Motor neuron (in vitro differentiated cells): ENCODE measurements at places on chromosomes 11 and 22. TPM values are rescaled to one million over a fixed set of nuclear protein-coding genes. Genes with fewer than 3 reads are reported as not detected.

GRCh38 chr11:113577356-113578032 is 102.3 kb upstream of the DRD2 start:
- ATAC-seq: no peak

- ATAC-seq: no peak
Observed at GRCh38 chr11:19834771-19835170, 122.1 kb downstream of the NAV2 start.

DNA sequence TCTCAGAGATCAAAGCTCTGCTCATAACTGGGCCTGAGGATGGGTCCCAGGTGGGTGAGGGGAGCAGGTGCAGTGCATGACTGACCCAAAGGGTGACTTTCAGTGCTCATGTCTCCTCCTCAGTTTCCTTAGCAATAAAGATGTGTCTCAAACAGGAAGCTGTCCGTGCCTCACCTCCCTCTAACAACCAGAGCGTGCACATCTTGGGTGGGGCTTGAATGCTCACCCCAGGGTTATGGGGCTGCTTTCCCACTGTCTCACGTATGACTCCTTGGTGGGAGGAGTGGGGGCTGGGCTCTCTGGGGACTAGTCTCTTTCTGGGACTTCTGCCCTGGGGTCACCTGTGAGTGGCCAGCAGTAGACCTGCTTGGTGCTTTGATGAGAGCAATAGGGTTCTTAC is 53.9 kb upstream of the PHOX2A start:
- no peak for ATAC-seq

DNA sequence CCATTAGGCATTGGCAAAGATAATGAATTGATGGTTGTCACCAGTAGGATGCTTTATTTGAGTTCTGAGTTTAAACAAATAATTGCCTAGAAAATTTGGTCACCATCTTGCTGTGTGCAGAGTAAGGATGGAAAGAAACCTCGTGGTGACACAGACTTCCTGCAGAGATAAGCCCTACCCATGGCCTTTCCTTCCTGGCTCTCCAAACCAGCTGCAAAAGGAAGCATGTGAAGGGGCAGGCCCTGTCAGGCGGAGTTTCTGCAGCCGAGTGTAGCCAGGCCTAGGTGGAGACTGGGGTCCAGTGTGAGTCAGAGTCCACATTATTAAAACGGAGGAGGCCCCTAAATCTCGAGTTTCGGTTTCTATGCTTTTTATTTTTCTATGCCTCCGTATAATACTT is 83.1 kb upstream of the ADSL start:
- no peak for ATAC-seq

The RGL4 gene
- total RNA-seq: 0.36 and 1.0 TPM in 2 replicates

The FAM111B gene
- 0.10 and 0.27 TPM in 2 replicates for total RNA-seq

The YDJC gene
- 6.4 and 11.6 TPM in 2 replicates for total RNA-seq

The PATE2 gene
- 0.22 and 0.36 TPM in 2 replicates for total RNA-seq
